ENCODE measurements at places on chromosomes 3 and 15.

DNA sequence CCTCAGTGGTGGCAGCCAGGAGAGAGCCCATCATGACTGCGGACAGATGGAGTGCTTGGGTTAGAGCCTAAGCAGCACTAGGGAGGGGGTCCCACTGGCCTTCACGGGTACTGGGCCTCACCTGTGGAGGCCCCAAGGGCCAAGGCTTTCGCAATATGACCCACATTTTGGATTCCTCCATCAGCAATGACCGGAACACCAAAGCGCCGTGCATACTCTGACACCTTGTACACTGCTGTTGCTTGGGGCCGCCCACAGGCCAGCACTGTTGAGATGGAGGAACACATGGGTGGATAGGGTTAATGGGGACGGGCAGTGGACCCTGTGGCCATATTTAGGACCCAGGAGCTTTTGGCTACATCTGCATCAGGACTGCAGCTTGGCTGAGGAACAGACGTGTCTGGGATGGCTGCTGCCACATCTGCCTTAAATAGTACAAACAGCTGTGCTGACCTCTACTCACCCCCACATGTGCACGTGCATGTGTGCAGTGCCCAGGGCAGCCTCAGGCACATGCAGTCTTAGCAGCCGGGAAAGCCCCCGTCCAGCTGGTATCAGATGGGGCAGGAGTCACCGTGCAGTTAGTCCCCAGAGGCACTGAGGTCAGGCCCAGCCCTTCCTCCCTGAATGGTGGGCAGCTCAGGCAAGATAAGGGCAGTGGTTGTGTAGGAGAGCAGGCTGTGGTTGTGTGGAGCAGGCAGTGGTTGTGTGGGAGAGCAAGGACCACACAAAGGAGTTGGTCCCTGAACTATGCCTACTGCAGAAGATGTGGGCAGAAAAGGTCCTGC is 3.3 kb downstream of the NDUFAF3 start:
- no peak for DNase-seq

- no peak for DNase-seq
These were observed 51.6 kb upstream of the CMTM7 start for GRCh38 chr3:32340039-32340438.

DNA sequence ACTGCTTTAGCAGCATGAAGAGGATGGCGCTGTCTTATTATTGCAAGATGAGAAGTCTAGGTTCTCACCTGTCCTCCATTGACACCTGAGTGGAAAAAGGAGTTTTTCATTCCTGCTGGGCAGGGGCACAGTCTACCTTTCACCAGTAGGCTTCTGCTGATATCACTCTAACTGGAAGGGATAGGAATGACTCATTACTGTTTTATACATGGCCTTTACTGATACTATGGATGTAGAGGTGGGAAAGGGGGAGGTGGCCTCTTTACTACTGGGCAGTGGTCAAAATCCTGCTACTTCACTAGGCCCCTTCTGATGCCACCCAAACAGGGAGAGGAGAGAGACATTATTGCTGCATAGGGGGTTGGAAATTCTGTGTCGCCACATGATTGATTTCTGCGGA is 97.8 kb downstream of the BBX start:
- no peak for DNase-seq

GRCh38 chr3:148280623-148281242 is 417.0 kb upstream of the AGTR1 start:
- DNase-seq, result no peak

DNA sequence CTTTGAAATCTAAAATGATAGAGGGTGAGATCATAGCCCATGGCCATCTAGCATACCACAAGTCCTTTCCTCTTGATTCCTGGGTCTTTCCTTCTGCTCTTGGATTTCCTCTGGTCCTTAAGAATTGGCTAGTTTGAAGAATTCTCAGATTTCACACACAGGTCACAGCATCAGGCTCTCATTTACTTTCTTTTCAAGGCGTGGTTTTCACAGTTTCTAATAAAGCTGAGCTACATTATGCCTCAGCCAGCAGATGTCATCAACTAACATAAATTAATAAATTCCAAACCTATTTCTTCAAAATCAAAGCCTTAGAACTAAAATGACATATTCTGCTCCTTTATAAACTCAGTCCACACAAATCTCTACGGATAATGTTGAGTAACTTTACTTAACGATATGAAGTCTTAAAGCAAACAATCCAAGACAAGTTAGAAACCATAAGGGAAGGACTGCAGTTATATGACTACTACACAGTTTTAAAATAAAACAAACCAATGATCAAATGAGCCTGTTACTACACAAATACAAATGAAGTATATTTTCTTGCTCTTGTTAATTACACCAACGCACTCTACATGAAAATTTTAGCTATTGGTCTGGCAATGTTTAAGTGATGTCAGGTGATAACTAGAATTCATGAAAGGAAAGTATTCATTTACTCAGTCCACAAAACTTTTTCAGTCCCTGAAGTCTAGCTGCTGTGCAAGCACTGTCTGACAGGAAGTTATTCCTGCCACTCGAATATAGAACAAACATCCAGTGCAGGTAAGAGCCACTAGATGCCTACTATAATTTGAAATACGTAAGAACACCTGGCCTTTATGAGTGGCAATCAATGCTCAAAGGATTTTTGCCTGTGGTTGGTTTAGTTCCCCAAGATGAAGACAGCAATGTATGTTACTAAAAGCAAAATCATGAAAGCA is 9.2 kb downstream of the CCDC14 start:
- DNase-seq, result no peak

DNA sequence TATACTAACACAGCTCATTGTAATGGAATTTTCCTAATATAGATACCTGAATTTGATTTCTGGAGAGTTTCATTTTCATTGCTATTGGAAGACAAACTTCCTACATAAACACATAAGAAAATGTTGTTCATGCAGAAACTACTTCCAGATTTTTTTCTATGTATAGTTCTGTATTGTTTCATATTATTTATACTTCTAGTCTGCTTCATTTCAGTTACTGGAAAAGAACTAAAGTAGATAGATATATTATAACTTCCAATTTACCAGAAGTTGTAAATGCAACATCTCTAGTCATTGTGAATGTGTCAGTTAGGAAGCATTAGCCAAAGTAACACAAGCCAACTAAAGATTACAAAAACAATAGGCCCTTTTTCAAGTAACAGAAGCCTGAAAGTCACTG is 147.3 kb upstream of the ZNF385D start:
- no peak for DNase-seq

DNA sequence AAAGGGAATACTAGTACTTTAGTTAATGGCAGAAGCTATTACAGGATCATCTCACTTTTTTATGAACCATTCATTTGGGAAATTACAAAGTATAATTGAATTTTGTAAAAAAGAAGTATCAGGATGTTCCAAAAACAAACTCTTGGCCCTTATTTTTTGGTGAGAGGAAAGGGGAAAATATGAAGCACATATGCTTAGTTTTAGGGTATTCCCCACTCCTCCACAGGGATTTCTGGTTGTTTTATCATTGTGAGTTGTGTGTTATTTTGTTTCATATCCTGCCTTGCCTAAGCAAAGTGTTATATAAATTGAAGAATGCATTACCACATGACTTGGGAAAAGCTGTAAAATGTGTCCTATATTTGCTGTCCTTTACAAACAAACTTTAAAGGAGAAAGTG is 227.0 kb downstream of the FMN1 start:
- no peak for DNase-seq

DNA sequence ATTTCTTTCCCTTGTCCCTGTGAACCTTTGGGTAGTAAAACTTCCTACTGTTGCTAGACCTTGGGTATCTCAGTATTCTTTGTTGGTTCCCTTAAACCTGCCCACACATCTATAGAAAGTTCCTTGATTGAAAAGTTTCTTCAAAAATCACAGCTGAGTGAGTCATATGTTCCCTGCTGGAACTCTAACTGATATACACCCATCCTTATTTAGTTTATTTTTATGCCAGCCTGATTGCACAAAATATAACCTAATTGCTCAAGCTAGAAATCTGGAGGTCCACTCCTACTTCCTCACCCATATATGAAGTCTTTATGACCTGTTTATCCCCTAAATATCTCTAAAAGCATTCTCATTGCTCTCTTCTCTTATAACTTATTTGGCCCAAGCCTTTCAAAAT is 13.7 kb upstream of the GJD2 start:
- no peak for DNase-seq

- DNase-seq, result no peak
These were observed 4.1 kb upstream of the SKOR1 start for GRCh38 chr15:67820992-67821783.

DNA sequence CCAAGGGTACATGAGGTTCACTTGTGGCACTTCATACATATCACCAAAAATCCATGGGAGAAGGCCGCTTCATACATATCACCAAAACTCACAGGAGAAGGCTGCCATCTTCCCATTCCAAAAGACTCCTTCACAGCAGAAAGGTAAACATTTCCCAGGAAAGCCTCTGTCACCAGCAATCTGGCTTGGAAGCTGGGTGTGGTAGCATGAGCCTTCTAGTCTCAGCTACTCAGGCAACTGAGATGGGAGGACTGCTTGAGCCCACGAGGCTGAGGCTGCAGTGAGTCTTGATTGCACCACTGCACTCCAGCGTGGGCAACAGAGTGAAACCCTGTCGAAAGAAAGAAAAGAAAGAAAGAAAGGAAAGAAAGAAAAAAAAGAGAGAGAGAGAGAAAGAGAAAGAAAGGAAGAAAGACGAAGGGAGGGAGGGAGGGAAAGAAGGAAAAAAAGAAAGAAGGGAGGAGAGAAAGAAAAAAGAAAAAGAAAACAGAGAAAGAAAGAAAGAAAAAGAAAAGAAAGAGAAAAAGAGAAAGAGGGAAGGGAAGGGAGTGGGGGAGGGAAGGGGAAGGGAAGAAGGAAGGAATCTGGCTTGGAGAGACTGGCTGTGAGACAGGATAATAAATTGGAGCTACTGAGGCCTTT is 7.2 kb downstream of the LRIG1 start:
- DNase-seq, result no peak

DNA sequence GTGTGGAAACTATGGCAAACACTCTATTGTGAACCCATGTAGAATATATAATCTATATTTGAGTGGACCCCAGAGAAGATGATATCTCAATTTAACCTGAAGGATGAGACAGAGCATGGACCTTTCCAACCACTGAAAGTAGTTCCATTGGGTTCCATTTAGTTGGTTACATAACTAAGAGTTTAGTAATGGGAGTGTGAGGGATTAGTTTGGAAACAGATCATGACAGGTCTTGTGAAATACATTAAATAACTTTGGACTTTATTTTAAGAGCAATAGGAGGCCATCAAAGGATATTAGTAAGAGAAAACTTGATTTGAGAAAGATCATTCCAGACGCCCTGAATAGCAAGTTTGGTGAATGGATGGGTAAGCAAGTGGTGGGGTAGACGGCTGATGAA is 487.2 kb upstream of the ROBO2 start:
- no peak for DNase-seq

DNA sequence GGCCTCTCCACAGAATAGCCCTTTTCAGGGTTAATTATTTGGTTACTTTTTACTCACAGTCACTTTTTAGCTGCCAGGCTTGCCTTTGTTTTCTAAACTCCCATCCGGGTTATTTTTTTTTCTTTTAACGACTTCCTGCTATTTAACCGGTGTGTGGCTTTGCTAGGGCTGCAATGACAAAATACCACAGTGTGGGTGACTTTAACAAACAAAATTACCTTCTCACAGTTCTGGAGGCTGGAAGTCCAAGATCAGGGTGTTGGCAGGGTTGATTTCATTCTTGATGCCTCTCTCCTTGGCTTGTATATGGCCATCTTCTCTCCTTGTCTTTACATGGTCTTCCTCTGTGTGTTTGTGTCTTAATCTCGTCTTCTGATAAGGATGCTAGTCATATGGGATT is 91.5 kb downstream of the IL1RAP start:
- DNase-seq, result no peak

GRCh38 chr15:79924379-79924778 is 27.6 kb upstream of the MTHFS start:
- DNase-seq, result no peak

DNA sequence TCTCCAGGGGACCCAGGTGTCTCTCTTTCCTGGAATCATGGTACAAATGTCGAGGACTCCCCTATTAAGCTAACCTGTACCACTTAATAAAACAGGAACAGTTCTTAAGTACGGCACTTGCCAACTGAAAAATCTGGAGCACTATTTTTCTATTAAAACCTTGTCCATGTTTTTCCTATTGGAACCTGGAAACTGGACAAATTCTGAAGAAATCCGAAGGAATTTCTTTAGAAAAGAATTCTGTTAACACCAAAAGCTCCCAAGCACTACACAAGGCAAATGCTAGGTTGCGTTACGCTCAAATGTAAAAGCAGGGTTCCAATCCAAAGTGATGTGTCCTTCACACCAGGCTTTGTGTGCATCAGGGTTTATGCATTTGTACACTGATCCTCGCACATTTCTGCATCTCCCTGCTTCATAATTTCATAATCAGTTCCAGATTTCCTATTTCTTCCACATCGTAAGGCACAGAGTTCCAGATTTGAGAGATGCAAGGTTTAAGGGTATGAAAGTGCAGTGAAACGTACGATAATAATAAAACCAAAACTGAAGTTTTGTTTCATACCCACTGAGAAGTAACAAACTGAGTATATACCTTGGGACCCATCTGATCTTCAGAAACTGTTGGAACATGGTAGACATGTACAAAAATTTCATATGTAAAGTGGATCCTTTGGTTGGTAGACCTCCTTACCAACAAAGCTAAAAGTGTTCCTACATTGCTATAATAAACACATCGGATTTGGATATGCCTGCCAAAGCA is 132.1 kb upstream of the WNT5A start:
- DNase-seq, result no peak

DNA sequence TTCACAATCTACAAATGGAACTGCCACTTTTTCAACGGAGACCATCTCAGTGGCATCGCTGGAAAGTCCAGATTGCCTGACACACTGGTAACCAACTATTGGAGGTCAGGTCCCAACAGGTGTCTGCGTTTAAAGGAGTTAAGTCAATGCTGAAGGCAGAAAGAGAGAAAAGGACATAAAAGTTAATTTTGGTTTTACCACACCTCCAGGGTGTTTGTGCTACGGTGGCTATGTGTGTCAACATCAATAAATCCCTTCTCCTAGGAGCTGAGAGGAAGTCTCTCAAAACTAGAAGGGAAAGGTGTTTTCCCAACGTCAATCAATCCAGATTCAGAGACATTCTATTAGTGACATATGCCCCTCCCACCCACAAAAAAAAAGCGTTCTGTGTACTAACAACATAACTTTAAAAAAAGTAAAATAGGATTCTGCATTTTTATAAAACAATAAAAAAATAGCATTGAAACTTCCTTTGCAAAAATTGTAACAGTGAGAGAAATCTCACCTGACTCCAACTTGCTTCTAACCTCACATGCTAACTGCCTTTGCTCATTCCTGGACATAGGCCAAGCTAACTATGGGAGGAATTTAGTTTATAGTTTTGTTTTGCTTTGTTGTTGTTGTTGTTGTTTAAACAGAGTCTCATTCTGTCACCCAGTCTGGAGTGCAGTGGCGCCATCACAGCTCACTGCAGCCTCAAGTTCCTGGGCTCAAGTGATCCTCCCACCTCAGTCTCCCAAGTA is 58.7 kb downstream of the GATM start:
- DNase-seq, result no peak

DNA sequence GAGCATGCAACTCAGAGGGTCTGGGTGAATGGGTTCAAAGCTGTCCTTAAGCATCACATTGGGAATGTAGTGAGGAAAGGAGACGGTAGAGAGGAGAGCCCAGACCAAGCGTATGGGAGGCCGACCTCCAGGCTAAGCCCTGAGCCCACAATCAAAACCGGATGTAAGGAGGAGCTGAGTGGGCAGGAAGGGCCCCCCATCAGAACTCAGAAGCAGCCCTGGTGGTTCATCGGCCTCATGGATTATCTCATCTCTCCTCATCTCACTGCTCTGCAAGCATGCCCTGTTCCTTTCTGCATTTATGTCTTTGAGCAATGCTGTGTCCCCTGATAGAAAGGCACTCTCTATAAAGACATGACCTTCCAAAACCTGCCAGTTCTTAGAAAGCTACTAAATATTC is 6.2 kb downstream of the HDC start:
- no peak for DNase-seq

GRCh38 chr3:114827495-114827894 is 319.6 kb downstream of the ZBTB20 start:
- no peak for DNase-seq

All from stimulated activated CD4-positive, alpha-beta T cell treated with anti-CD3 and anti-CD28 coated beads, Interleukin-12 subunit alpha, Interleukin-12 subunit beta, amount 100 ng/mL, for 4 hours (primary cell).